Naive thymus-derived CD8-positive, alpha-beta T cell (primary cell): ENCODE measurements at places on chromosomes 4 and X. TPM values are rescaled to one million over a fixed set of nuclear protein-coding genes. Genes with fewer than 3 reads are reported as not detected.

DNA sequence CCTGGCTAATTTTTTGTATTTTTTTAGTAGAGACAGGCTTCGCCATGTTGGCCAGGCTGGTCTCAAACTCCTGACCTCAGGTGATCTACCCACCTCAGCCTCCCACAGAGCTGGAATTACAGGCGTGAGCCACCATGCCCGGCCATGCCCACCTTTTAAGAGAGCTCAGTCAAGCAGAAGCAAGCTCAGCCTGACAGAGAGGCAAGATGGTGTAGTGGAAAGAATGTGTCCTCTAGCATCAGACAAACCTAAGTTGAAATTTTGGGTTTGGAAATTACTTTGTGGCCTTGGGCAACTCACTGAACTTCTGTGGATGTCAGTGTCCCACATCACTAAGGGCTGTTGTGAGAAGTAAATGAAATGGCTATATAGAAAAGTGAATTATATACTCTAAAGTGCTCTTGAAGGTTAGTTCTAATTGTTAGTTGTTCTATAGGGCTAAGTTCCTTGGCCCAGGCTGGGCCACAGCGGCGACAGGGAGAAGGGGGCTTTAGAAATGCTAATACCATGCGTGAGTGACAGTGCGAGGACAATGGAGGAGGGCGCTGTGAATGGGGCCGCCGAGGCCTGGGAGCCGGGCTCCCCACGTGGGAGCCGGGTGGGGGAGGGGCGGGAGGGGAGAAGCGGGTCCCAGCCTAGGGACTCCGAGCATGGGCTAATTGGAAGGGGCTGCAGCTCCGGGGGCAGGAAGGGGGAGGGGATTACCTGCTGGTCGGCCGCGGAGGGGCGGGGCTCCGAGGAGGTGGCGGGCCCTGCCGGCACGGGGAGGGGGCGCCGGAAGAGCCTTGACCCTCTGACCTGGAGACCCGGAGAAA is 15.6 kb downstream of the PJA1 start:
- no peak overlapping the region for H3K4me3 ChIP-seq
- no peak overlapping the region for H3K27ac ChIP-seq
- no peak for DNase-seq
- no peaks in the 10 kb centered on the region for H3K36me3 ChIP-seq

- H3K4me3 ChIP-seq, result no peak overlapping the region
- H3K4me1 ChIP-seq, result no peaks in the 10 kb centered on the region
- H3K27ac ChIP-seq, result no peak overlapping the region
- no peak for DNase-seq
- H3K36me3 ChIP-seq, result no peaks in the 10 kb centered on the region
Observed at GRCh38 chr4:76677571-76678326, 220.2 kb downstream of the SOWAHB start.

GRCh38 chr4:137083571-137084135 is 448.6 kb downstream of the PCDH18 start:
- H3K4me3 ChIP-seq, result no peak overlapping the region
- H3K4me1 ChIP-seq, result no peaks in the 10 kb centered on the region
- no peaks in the 10 kb centered on the region for H3K36me3 ChIP-seq
- H3K27ac ChIP-seq, result no peak overlapping the region
- H3K27me3 ChIP-seq, result no peaks in the 10 kb centered on the region

The CYSLTR1 gene
- 0.80 TPM for total RNA-seq

- no peak overlapping the region for H3K4me3 ChIP-seq
- DNase-seq, result no peak
- H3K27ac ChIP-seq, result no peak overlapping the region
- H3K4me1 ChIP-seq, result peaks cover 2% of the 10 kb centered on the region
- no peaks in the 10 kb centered on the region for H3K27me3 ChIP-seq
Observed at GRCh38 chrX:39398963-39399261, 597.7 kb downstream of the MID1IP1 start.
